ENCODE measurements at places on chromosomes 5 and 9. TPM values are rescaled to one million over a fixed set of nuclear protein-coding genes. Genes with fewer than 3 reads are reported as not detected.

The GLDC gene
- total RNA-seq = 13.5 TPM

The MTX3 gene
- total RNA-seq = 14.7 TPM

The ARL14EPL gene
- not detected for total RNA-seq

The GDA gene
- total RNA-seq = 21.6 TPM

The PCDHGB1 gene
- 6.1 TPM for total RNA-seq

The ENTPD8 gene
- not detected for total RNA-seq

The FAM120A gene
- total RNA-seq = 67.7 TPM

The ZNF366 gene
- 0.82 TPM for total RNA-seq

The ARHGEF28 gene
- total RNA-seq = 6.1 TPM

The MAMDC4 gene
- total RNA-seq = 4.1 TPM

The ANKHD1 gene
- total RNA-seq = 62.0 TPM

The SPATA31E1 gene
- total RNA-seq = not detected

The GNA14 gene
- total RNA-seq = 1.6 TPM

The ENC1 gene
- total RNA-seq = 1,653 TPM

The XRCC4 gene
- total RNA-seq = 9.4 TPM

The CARTPT gene
- 2.9 TPM for total RNA-seq

The ATG12 gene
- 69.3 TPM for total RNA-seq

The RAD1 gene
- 44.0 TPM for total RNA-seq

The TAF1L gene
- under 0.01 TPM for total RNA-seq

The GFRA3 gene
- not detected for total RNA-seq

The FOXD4L5 gene
- under 0.01 TPM for total RNA-seq

The ANKRD34B gene
- total RNA-seq = 0.41 TPM

The KIF27 gene
- total RNA-seq = 15.1 TPM

The EPB41L4A gene
- 33.8 TPM for total RNA-seq

The PHYKPL gene
- total RNA-seq = 9.0 TPM

The AIF1L gene
- 16.3 TPM for total RNA-seq

The PDE6A gene
- total RNA-seq = not detected

All from frontal cortex (tissue), 4 donors.